Stimulated activated CD8-positive, alpha-beta memory T cell treated with anti-CD3 and anti-CD28 coated beads, Interleukin-12 subunit alpha, Interleukin-12 subunit beta, amount 100 ng/mL, for 1 hour (primary cell): ENCODE measurements at places on chromosomes 7 and 10.

DNA sequence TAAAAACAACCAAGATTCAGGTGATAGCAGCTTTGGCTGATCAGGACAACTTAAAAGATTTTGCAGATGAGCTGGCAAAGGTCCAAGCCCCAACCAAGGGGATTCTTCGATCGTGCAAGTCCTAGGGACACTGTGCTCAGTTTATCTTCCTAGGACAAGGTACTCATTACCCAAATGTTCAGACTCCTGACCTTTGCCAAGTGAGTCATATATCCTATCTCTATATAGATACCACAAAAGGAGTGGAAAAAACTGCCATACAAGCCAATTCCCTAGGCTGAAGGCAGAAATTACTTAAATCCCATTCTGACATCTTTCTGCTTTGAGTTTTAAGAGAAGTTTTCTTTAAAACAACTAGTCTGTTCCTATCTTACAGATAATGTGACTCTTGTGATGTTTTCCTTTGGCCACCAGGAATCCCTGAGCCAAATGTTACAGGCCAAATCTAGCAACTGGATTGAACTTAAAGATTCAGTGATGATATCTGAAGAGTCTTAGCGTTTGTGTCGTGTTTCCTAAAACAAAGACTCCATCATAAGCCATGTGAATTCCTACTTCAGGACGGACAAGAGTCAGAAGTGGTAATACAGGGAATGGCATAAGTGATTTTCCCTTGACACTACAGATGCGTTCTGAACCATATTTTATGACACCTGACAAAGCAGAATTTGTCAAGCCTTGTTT is 142.6 kb upstream of the ASAH2 start:
- no peak for DNase-seq

DNA sequence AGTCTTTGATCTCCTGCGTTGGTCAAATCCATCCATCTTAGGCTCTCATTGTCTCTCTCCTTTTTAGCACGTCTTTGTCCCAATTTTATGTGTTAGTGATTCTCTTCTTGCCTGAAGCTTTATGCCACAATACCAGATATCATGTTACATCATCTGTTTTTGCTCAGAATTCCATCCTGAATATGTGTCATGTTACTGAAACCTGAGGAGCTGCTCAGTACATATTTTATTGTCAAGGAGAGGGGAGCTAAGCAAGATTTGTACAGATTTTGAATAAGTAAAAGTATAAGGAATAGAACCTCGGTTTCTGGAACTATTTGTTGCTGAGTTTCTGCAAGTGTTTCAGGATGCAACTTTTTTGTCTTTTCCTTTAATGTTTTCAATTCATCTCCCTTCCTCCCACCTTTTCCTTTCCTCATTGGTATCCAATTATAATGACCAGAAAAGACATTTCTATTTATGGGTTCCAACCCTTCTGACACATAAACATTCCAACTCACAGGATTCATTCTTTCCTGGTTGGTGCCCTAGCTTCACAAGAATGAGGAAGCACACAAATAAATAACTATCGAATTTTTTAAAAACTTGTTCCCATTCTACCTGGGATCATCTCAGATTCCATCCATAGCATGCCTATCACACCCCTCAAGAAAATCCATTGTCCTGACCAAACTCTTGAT is 291.8 kb downstream of the CRPPA start:
- DNase-seq: no peak

GRCh38 chr7:80225361-80225760 is 90.7 kb downstream of the GNAI1 start:
- no peak for DNase-seq

- DNase-seq: no peak
Observed at GRCh38 chr7:83613232-83613631, 35.7 kb downstream of the SEMA3E start.

- DNase-seq: no peak
Observed at GRCh38 chr7:87926581-87927461, 7.2 kb upstream of the ADAM22 start.

DNA sequence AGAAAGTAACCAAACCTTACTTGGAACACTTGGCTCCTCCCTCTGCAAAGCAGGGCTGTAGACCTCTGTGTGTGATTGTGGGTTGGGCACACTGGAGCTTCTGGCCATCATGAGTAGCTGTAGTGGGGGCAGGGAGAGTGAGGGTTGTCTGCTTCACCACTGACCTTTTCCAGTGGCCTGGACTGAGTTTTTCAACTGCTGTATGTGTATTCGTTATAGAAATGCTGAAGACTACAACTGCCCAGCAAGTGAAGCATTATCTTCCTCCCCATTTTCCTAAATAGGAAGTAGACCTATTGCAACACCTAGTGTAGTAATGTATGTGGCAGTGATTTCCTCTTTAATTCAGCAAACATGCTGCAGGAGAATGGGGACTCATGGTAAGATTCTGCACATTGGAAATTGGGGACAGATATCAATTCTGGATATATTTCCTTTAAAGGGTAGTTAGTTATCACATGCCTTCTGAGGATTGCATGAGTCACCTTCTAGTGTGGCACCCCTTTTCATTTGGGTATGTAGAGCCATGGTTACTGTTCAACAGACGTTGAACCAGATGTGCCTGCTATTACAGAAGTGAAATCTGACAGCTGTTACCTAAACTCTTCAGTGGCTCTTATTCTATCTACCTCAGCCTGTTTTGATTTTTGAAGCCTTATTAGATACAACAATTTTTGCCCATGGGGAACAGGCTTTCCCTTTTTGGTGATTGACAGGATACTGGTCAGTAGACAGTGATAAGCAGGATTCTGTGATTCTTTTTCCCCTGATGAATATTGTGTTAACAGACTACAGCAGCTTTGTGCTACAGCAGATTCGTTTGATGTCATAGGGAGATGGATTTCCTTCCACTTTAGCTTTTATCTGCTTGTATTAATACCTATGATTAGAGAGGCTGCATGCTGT is 130.9 kb downstream of the SND1 start:
- DNase-seq: no peak

DNA sequence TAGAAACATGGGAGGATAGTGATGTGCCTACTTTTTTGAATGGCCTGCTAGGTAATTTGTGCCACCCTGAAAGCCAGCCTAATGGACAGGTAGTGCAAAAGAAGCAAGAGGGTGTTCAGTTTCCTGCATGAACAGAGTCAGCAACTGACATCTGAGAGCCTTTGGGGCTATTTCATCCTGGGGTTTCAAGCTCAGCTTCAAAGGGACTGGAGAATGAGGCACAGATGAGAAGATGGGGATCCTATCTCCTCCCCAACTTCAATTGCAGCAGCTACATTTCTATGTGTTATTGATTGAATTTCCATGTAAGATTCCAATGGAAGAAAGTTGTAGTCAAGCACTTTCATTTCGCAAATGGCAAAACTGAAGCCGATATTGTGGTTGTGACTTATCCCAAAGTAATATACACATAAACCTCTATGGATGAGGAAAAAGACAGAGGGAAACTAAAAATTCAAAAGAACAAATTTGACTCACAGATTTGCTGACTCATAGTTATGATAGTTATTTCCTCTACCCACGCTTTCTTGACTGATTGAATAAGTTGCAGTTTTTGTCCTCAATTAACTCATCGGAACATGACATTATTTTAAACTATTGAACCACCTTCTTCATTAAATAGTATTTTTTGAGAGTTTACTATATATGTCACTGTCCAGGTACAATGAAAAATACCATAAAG is 42.6 kb upstream of the NRP1 start:
- no peak for DNase-seq

GRCh38 chr10:24086296-24087086 is 122.4 kb upstream of the KIAA1217 start:
- DNase-seq: no peak

- DNase-seq: no peak
Observed at GRCh38 chr7:105874055-105874454, 2.3 kb downstream of the ATXN7L1 start.

GRCh38 chr10:68826764-68827591 is at the start of gene STOX1:
TSS of gene STOX1 (plus strand) at chr10:68827531. CDS start at chr10:68827624, 93 bp downstream.
- peak; percentile 17 for DNase-seq

DNA sequence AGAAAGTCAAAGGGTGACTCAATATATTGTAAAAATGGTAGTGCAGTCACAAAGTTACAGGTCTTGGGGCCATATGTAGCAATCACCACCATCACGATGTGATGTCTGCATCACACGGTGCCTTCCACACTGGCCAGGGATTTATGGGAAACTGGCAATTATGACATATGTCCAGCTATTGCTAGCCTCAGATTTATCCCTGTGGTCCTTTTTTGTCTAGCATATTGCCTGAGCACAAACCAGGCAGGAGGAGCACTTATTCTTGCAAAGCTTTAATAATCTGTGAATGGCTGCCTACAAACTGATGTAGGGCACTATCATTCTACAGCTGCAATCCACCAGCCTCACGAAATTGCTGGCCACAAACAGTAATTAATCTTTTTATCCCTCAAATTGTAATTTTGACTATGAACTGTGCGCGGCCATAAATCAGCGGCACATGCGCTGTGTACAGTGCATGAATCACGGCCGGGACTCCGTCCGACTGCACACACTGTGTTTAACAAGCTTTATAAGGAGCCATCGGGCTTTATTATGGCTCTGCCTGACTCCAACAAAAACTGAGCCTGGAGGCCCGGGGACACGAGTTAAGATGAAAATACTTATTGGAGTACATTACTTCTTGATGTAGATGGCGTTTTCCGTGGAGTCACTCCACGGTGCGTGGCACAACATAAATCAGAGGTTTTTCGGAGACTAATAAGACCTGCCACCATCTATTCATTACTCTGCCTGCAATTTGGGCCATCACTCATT is 115.2 kb downstream of the EBF3 start:
- DNase-seq: no peak

- DNase-seq: no peak
Observed at GRCh38 chr7:72170475-72170874, 241.7 kb downstream of the CALN1 start.

- DNase-seq: no peak
Observed at GRCh38 chr10:117555863-117556262, 13.3 kb downstream of the EMX2 start.

DNA sequence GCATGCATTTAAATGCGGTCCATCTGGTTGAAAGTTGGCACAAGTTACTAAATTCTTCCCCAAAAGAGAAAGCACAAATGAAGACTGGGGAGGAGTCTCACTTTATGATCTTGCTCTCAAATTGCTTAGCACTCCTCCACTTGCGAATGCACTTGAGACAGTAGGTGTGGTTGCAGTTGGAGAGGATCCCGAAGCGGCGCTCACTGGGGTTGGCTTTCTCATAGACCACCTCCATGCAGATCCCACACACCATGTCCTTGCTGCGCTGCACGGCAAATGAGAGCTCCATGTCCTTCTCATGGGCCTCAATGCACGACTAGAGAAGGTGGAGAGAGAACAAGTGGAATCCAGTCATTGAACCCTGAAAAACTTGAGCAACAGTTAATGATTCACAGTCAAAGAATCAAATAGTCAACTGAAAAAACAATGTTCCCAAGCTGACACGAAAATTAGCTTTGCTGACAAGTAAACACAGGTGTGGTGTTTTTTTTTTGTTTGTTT is 22.7 kb downstream of the MKRN1 start:
- no peak for DNase-seq

DNA sequence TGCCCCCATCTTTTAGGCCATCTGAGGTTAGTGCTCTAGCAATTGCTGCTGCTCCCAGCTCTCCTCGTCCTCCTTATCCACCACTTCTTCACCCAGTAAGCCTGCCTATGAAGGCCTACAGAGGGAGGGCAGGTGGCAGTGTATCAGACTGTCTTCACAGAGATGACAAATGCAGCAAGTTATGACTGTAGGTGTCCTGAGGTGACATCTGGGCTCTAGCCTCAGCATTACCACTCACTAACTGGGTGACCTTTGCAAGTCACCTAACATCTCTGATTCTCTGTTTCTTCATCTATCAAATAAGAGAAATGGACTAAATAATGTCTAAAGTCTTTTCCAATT is 151.6 kb downstream of the NOC3L start:
- DNase-seq: no peak

GRCh38 chr10:71663311-71663710 is 56.3 kb downstream of the C10orf105 start:
- no peak for DNase-seq

DNA sequence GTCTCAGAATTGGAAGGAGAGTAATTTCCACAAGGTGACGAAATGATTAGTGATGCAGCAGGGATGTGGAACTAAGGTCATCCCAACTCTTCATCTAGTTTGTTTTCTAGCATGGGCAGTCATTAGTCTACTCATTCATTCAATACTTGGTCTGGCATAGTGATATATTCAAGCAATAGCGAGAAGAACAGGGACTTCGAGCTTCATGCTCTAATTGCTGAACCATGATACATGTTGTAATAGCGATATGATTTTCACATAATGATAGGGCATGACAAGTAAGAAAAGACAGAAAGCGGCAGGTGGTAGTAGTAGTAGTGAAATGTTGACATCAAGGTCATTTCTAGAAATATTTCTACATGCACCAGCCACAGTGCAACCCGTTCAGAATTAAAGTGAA is 652.1 kb downstream of the PHTF2 start:
- no peak for DNase-seq

GRCh38 chr10:84076540-84077195 is 62.6 kb upstream of the GHITM start:
- no peak for DNase-seq

DNA sequence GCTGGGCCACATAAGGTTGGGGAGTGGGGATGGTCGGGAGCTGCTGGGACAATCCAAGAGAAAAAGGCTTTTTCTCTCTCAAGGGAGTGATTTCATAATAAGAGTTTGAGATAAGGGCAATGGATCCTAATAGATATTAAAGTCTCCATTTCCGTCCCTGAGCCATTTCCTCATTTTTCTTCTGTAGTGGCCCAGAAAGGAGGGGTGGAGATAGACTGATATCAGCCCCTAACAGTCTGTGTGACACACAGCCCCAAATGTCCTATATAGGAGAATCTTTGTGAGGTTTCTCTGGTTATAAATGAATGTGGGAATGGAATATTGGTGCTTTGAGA is 35.2 kb downstream of the PRSS2 start:
- no peak for DNase-seq
